ENCODE measurements at places on chromosomes 6 and 20.

GRCh38 chr6:44795326-44795725 lies 407.8 kb downstream of the CDC5L start:
- DNase-seq, result no peak

GRCh38 chr20:37319151-37319671 lies 26.7 kb upstream of the SRC start:
- DNase-seq, result no peak

DNA sequence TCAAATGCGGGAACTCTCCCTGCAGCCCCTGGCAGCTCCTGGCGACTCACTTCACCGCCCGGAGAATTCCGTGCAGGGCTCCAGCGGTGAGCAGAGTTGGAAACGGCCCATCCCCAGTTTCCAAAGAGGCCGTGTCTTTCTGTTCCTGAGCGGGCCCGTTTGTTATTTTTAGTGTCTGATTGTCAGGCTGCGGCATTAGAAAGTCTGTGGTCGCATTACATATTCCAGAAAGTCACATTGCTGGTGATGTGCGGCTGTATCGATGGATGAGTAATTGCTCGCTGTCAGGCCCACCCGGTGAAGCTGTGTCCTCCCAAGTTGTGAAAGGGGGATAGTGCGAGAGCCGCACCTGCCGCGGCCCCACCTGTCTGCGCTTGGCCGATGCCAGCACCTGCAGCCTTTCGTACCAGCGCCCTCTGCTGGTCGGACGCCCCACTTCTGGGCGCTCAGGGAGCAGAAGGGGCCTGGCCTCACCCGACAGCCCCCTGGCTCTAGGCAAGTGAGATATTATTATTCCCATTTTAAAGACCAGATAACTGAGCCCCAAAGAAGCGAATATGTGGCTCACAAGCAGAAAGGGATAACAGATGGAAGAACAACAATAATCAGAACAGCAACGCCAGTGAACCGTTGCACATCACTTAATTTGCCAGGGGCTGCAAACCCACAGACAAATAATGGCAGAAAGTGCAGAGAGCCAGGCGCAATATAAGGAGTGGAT lies 244.9 kb downstream of the TSHZ2 start:
- DNase-seq, result peak; percentile 4

GRCh38 chr6:95804847-95805541 lies 210.8 kb upstream of the FUT9 start:
- DNase-seq, result no peak

DNA sequence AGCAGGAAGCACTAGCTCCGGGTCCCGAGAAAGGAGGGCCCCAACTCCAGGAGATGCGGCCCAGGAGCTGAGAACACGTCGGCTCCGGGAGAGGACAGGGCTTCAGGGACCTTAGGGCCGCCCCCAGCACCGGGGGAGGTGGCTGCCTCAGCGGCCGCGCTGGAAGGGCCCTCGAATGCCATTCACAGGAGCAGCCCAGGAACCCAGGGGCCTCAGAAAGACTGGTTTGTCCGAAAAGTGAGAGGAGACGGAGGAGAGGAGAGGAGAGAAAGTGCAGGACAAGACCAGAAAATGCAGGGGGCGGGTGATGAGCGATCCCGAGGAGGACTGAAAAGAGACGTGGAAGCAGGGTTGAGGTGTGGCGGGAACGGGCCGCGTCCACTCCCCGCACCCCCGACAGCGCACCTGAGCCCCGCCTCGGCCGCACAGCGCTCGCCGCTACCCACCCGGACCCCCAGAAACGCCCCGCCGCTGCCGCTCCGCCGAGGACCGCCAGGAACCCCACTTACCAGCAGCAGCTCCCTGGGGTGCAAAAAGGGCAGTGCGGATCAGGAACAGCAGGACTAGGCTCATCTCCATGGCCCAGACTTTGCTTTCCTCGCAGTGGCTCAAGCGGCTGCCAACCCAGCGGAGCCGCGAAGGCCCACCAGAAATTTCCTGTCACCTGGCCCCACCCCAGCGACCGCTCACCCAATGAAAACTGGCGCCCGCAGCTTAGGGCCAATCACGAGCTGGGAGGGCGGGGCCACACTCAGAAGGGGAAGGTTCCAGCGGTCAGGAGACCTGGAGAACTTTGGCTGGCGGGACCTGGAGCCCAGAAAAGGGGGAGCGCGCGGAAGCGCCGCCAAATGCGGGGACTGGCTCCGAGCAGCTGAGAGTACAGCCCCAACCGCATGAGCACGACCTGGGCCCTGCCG lies 25.4 kb downstream of the HLA-F start:
- DNase-seq, result peak; percentile 84

GRCh38 chr6:148578837-148579565 lies 167.8 kb upstream of the UST start:
- no peak for DNase-seq

- DNase-seq, result no peak
Observed at GRCh38 chr6:43812850-43813578, 43.0 kb downstream of the VEGFA start.

DNA sequence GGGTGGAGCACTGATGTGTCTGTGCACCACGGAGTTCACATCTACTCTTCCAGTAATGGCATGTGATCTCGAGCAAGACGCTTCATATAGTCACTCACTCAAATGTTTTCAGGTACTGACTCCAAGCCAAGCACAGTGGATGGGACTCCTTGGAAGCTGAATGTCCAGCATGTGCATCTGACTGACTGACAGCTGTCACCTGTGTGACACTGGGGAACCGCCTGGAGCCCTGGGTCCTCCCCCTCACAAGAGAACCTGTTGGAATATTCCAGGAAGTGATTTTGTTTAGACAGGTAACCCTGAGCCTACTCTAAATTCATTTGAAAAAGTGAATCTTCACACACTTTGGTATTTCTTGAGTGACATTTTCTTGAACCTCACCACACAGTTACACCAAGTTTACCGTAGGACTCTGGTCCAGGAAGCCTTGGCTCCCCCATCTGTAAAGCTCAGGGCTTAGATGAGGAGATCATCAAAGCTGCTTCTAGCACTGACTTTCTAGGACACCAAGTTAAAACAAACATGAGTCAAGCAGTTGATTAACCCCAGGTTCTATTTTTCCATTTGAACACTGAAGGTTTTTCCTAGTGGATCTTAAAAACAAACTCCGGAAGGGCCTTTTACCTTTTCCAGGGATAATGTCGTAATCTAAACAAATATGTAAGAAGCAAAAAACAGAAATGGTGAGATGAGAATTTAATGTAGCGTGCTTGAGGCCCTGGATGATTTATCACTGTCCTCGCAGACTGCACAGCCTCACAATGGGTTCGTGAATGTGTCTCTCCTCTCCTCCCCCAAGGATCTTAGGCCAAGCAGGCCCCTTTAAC lies 50.1 kb downstream of the EDN3 start:
- no peak for DNase-seq

DNA sequence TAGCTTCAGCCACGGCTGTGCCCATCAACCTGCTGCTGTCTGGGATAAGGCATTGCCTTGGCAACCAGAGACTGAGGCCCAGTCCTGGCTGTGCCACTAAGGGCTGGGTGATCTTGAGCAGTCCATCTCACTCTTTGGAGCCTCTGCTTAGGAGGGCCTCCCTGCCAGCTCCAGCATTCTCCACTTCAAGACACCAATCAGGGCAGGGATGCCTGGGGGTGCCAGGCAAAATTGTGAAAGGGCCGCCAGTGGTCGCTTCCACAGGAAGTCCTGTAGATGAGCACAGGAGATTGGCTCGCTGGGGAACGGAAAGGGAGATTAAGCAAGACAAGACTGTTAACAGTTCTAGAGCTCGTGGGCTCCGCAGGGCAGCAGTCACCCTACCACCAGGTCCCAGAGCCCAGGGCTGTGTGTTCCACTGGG lies at the start of gene RAB44:
Gene RAB44 (plus strand): TSS at position 346 of the 423 bp plus-strand sequence. CDS start 6,410 bp downstream, outside the sequence.
- DNase-seq, result no peak

GRCh38 chr6:108549741-108550140 lies 11.0 kb upstream of the FOXO3 start:
- DNase-seq, result peak; percentile 40

DNA sequence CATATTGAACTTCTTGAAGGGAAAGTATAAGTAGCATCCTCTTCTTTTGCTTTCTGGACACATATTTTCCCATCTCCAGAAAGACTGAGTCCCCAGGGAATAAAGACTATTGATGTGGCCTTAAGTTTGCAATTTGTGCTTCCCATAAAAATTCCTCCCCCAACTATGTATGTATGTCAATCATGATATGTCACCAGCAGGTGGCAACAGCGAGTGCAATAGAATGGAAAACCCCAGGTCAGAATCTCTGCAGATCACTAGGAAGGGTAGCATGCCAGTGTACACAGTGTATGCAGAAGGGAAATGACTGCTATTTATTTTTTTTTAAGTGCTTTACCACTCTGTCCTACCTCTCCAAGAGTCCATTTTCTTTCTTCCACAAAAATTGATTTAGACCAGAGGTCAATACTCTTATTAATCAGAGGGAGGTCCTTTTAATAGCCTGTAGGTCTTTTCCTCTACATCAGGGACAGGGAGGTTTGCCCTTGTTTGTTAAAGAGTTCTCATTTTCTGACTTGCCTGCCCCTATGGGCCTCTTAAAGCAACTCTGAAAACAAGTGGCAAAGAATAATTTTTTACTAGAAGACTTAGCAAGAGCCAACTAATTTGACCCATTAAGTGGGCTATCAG lies 61.4 kb downstream of the BMP2 start:
- peak; percentile 72 for DNase-seq

- DNase-seq, result no peak
Observed at GRCh38 chr6:154466139-154466538, 44.3 kb downstream of the CNKSR3 start.

GRCh38 chr6:128172752-128173682 lies 272.2 kb upstream of the THEMIS start:
- no peak for DNase-seq

DNA sequence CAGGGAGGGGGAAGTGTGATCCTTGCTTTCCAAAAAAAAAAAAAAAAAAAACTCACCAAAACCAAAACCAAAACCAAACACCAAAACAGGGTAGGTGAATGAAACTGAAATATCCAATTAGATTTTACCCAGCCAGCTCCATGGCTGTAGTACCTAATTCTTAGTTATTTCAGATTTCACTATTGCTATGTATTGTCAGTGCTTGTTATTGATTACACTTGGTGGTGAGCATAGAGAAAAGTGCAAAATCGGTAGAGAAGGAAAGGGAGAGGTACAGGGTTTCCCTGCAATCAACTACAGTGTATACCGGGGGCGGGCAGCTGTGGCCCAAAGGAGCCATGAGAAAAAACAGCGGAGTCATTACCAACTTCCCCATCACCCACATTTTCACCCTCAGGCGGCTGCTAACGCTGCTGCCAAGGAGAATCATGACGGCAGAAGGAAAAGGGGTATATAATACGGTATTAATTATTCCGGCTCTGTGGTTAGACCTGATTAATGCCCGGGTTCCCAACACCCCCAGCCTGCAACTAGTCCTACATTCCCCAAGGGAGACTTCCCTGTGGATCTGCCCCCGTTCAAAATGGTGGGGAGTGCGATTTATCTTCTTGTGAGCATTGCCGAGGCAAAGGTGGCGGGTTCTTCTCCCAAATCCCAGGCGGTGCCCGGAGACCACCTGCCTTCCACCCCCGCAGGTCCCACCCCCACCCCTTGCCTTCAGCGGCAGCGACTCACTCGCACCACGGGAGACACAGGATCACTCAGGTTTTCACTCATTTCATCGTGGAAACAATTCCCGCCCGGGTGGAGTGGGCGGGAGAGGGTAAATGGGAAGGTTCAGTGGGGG lies at the start of gene C6orf62:
Gene C6orf62 (minus strand): TSS at position 30 of the 847 bp plus-strand sequence. CDS start 486 bp downstream, outside the sequence.
- no peak for DNase-seq

- DNase-seq, result no peak
Observed at GRCh38 chr6:111503194-111503593, 20.2 kb upstream of the REV3L start.

DNA sequence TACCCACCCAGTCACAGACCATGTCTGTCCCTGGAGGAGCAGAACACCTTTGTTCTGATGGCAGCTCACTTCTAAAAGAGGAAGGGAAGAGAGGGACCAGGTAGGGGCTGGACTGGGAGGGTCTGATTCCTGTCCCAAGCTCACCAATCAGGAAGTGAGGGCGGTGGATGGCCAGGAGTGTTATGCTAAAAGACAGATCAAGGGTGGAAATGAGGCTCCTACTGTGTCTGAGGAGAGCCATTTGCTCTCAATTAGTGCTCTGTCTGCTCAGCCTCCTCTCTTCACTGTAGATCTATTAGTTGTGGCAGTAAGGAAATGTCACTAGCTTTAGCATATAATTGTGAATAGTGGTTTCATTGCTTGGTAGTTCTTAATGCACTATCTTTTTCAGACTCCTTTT lies 72.5 kb downstream of the ARMC2 start:
- no peak for DNase-seq

- no peak for DNase-seq
Observed at GRCh38 chr6:9455864-9456658, 958.8 kb downstream of the TFAP2A start.

DNA sequence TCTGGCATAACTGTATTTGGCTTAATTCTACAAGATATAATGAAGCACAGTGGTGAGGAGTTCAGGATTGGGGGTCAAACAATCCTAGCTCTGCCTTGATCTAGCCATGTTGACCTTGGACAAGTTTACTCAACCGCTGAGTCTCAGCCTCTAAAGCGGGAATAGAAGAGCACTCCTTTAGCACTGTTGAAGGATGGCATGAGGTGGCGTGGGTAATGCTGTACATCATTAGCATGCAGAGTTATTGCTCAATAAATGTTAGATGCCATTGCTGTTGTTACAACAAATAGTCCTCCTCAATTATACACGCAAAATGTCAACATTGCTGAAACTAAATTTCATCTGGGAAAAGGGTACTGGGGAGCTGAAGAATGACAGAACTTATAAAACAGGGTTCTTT lies 78.6 kb downstream of the KIF13A start:
- peak; percentile 18 for DNase-seq

DNA sequence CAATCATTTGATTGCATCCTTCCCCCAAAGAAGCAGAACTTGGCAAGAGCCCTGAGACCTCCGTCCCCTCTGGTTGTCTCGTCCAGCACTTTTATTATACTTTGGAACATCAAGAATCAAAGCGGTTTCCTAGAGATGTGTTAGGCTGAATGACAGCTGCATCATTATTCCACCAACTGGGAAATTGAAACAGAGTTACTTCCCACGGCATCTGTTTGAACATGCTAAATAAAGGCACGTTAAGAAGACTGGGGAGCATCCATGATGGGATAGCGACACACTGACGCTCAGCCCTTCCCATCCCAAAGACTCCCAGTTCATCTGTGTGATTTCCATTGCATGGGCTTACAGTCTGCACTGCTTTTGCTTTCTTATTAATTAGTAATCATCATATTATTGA lies 147.8 kb downstream of the TBC1D7 start:
- DNase-seq, result no peak

DNA sequence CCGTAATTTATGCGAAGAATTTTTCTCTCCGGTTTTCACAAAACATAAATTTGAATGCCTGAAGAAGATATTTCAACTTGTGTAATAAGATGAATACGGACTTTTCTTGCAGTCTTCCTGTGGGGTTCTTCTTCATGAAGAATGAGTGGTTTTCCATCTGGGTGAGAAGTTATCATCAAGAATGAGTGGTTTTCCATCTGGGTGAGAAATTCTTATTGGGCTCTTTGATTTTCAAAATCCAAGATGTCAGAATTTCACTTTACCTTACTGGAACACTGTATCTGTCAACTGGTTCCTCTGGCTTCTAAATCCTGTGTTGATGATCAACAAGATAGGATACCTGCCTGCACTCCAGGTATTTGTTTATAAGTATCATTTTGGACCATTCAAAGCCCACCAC lies 160.1 kb upstream of the C6orf118 start:
- DNase-seq, result no peak

- DNase-seq, result no peak
Observed at GRCh38 chr6:108847738-108848115, 495 bp upstream of the ARMC2 start.

- no peak for DNase-seq
Observed at GRCh38 chr20:56630086-56630493, 984 bp downstream of the TFAP2C start.

GRCh38 chr6:144066741-144067484 lies 28.5 kb downstream of the SF3B5 start:
- DNase-seq, result no peak
